ENCODE measurements at places on chromosomes 7 and 10. TPM values are rescaled to one million over a fixed set of nuclear protein-coding genes. Genes with fewer than 3 reads are reported as not detected.

DNA sequence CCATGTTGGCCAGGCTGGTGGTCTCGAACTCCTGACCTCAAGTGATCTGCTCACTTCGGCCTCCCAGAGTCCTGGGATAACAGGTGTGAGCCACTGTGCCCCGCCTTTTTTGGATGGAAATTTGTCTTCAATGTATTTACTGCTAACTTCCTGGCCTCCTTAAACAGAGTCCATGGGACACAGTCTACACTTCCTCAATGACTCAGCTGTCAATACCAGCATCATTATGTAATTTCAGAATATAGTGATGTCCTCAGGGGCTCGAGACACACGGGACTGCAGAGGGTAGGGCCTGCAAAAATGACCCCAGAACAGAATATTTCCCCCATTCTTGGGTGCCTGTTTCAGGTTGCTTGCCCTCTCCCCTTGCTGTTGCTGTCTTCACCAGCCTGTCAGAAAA, 31.1 kb downstream of the CAMK2G start:
- no peak overlapping the region for H3K4me3 ChIP-seq
- H3K36me3 ChIP-seq: peaks cover 36% of the 10 kb centered on the region
- H3K27ac ChIP-seq: no peak overlapping the region

DNA sequence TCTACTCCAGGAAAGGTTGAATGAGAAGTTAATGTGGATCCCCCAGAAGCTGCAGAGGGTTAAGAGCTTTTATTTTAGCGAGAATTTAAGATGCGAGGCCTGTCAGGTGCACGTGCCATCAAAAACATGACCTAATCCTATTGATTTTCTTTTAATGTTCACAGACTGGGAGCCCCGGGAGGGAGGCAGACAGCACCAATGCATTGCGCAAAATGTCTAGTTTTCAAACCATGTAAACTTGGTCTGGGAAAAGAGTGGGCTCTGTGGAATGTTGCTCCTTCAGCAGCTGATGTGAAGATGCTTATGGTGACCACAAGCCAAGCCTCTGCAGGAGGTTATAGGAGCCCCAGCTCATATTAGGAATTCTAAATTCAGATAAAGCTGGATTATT, 172.0 kb upstream of the ITGB1 start:
- no peaks in the 10 kb centered on the region for H3K36me3 ChIP-seq
- no peak overlapping the region for H3K27ac ChIP-seq
- H3K27me3 ChIP-seq: no peaks in the 10 kb centered on the region
- peaks cover 70% of the 10 kb centered on the region for H3K4me1 ChIP-seq

DNA sequence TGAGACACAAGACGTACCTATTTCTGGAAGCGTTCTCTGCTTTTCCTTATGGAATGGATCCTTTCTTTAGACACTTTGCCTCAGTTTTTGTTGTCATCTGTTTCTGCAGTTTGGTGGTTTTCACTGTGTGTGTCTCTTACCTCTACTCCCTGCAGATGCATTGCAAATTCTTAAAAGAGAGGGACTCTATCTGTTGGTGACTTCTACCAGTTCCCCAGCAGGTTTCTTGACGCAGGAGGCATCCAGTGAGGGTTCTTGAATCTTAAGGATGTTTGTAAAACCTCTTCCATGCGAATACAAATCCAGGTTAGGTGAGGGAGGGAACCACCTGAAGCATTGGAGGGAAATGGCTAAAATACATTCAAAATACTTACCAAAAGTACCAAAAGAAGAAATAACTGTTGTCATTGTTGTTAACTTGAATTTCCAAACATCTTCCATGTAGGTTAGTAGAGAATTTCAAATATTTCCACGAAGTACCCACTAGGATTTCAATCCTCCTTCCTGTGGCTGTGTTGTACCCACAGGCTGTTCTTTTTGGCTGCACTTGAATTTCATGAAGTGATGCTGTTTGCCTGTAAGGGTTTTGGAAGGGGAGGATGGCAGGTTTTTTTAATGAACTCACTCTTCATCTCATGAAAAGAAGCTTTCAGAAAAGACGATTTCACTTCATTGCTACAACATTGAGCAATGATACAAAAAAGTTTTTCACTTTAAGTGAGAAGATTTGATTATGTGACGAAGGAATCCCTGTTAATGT, 32.2 kb downstream of the PLXDC2 start:
- H3K4me1 ChIP-seq: peaks cover 6% of the 10 kb centered on the region
- no peaks in the 10 kb centered on the region for H3K36me3 ChIP-seq
- no peak overlapping the region for H3K4me3 ChIP-seq
- H3K27me3 ChIP-seq: no peaks in the 10 kb centered on the region
- no peak overlapping the region for H3K27ac ChIP-seq
- no peak for DNase-seq

- H3K27ac ChIP-seq: no peak overlapping the region
- no peaks in the 10 kb centered on the region for H3K36me3 ChIP-seq
- no peak overlapping the region for H3K4me3 ChIP-seq
- H3K27me3 ChIP-seq: no peaks in the 10 kb centered on the region
- DNase-seq: no peak
These were observed 39.8 kb upstream of the DNAJC1 start for GRCh38 chr10:22043327-22043633.

The PHKG1 gene
- 0.49 TPM for polyA plus RNA-seq

All from keratinocyte (primary cell).